ENCODE measurements at places on chromosomes 2 and 18.

GRCh38 chr2:225573603-225574002, 174.1 kb downstream of the NYAP2 start:
- DNase-seq = no peak

DNA sequence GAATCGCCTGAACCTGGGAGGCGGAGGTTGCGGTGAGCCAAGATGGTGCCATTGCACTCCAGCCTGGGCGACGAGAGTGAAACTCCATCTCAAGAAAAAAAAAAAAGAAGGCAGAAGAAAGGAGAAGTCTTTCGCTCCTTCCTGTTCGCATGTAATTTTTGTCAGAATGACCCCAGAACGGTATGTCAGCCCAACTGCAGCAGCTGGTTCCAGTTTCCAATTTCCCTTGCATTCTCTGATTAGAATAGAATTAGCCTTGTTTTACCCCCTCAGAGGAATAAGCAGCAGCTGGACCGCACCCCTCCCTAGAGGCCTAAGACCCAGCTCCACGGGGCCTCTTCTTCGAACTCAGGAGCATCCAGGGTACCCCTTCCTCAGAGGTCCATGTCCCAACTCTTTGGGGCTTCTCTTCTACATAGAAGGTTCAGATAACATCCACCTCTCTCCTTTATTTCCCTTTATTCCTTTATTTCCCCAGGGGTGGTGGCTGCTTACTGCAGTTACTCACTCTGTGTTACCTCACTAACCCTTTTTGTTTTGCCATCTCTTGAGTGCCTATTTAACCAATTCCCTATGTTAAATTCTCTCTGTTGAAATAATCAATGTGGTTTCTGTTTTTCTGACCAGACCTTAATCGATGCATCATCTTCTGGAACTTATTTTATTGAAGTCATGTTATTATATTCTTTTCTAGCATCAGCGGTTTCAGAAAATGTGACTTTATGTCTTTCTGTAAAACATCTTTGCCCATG, 7.2 kb upstream of the PUM2 start:
- no peak for DNase-seq

DNA sequence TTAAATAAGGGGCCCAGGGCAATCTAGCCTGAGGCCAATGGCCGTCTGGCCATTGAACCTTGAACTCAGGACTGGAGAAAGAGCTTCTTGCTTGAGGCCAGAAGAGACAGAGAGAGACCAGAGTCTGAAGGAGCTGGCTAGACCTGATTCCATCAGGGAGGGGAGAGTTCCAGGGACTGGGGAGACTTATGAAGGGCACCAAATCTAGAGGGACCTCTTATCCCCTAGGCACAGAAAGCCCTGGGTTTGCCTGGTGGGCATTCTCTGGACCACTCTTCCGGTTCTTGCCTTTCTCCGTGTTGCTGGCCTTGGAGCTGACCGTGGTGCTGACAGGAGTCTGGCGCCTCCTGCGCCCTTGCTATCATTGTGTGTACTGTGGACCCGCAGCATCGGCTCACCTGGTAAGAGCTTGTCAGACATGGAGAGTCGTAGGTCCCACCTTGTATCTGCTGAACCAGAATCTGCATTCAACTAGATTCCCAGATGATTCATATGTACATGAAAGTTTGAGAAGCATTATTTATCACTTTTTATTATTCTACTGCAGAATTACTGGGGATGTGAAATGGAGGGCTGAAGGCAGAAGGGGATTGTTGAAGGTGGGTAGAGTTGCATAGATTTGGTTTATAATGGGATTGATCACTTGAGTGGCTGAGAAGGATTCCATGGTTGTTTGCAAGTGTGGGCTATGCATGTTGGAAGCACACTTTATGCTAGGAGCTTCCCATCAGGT, 4.3 kb upstream of the TRPM8 start:
- peak; percentile 16 for DNase-seq

- DNase-seq = no peak
Measured at GRCh38 chr2:239881031-239881471, 144.1 kb downstream of the NDUFA10 start.

DNA sequence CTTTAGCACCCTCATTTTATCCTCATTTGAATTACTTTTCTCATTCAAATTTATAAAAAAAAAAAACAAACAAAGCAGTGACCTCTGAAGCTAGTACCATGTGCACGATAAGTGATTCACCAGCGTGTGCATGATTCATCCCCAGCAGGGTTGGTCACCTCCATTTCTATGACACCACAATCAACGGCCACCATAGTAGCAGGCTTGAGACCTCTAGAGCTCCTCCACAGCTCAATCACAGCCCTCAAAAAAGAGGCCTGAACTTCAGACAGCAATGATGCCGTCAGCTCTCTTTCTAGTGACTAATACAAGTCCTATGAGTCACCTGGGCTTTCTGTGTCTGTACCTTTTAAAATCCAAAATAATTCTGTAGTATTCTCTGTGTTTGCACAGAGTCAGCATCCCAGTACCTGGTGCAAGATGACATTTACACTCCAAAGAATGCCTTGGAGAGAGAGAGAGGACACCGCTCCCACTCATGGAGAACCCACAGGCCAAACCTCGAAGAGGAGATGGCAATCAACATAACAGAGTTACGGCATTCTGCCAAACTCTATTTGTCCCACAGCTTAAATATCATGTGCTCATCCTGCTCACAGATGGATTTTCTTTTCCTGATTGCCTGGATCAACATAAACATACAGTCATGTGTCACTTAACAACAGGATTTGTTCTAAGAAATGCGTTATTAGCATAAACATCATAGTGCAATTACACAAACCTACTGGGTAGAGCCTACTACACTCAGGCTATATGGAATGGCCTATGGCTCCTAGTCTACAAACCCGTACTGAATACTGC, 58.7 kb downstream of the L3MBTL4 start:
- no peak for DNase-seq

DNA sequence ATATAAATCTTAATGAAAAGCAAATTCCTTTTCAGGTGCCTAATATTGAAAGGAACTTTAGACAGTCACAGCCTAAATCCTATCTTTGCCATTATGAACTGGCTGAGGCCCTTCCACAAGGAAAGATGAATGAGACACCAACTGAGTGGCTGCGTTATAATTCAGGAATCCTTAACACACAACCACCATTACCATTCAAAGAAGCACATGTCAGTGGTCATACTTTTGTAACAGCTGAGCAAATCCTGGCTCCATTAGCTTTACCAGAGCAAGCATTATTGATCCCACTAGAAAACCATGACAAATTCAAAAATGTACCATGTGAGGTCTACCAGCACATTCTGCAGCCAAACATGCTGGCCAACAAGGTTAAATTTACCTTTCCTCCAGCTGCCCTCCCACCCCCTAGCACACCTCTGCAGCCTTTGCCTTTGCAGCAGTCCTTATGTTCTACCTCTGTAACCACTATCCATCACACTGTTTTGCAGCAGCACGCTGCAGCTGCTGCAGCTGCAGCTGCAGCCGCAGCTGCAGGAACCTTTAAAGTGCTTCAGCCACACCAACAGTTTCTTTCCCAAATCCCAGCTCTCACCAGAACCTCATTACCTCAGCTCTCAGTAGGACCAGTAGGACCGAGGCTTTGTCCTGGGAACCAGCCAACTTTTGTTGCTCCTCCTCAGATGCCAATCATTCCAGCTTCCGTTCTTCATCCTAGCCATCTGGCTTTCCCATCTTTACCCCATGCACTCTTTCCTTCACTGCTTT, 340.1 kb downstream of the ZNF804A start:
- DNase-seq = no peak

DNA sequence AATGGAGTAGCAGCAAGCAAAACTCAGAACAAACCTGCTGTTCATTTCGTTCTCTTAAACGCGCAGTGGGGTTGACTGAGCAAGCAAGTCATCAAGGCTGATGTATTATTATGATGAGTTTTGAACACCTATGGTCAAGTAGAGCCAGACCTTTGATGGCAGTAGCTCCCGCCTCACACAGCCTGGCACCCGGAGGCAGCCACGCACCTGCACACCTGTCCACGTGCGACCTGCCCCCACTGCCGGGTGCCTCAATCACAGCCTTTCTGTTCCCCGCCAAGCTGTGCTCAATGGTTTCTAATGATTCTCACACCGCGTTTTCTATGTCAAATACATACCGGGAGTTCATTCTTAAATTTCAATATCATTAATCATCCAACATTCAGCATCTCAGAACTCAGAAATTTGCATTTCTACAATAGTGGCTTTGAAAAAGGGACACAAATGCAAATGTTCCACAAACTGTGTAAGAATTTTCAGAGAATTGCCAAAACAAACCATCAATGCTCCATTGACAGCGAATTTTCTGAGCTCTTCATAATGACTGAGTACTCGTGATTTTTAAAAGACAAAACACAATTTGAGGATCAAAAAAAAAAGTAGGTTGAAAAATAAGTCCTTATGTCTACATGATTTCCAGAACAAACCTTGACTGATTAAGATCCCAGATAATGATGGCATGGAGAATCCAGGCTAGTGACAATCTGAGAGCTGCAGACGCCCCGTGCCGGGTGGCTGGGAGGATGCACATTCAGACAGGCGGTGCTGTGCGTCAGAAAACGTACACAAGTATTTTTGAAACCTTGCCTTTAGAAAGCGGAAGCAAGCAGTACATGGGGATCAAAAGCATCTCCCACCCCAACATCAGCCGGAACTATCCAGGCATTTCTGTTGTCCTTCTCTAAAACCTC, 56.6 kb downstream of the HDAC4 start:
- no peak for DNase-seq

DNA sequence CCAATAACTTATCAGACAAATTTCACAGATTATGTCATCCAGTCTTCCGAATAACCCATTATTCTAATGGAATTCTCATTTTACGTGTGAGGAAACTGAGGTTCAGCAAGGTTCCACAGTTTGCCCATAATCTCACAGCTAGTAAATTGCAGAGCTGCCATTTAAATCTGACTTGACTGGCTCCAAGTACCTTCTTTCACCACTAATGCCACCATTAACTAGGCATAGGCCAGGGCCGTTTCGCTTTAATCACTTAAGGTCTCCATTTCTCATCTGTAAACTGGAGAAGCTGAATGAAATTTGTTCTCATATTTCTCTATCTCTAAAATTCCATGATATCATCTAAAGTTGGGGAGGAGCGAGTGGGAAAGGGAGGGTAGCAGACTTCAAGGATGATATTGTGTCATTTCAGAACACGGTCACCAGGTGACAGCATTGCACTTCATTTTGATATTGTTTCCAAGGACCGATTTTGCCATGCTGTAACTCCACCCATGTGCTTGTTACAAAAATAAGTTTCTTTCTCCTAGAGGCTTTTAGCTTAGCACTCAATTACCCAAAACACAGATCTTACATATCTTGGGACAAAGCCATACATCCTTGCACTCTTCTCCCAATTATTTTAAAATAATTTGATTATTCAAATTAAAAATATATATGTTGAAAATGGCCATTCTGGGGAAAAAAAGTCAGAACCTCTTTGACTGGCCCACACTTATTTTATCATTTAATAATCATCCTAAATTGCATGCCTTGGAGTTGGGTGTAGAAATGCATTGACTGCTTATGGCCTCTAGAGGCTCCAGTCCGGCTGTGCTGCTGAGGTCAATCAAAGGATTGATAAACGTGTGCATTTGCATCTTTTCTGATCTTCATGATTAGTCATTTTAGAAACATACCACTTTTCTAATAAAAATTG, 123.8 kb downstream of the AKAIN1 start:
- no peak for DNase-seq

DNA sequence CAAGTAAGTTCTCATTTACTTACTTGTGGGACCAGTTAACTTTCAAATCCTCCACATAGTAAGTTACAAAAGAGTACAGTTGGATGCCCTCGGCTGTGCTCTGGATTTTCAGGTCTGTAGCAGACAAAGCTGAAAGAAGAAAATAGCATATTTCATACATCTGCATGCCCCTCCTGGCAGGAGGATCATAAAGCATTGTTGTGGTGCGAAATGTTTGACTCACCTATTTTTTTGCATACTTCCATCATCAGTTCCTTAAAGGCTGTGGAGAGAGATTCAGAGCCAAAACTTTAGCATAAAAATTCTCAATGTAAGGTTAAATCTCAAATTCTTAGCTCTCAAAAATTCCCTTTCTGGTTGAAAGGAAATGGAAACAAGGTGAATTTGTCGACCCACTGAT, 70.8 kb upstream of the LPIN2 start:
- DNase-seq = no peak

- DNase-seq = no peak
Measured at GRCh38 chr18:55907453-55908175, 319.6 kb upstream of the TCF4 start.

DNA sequence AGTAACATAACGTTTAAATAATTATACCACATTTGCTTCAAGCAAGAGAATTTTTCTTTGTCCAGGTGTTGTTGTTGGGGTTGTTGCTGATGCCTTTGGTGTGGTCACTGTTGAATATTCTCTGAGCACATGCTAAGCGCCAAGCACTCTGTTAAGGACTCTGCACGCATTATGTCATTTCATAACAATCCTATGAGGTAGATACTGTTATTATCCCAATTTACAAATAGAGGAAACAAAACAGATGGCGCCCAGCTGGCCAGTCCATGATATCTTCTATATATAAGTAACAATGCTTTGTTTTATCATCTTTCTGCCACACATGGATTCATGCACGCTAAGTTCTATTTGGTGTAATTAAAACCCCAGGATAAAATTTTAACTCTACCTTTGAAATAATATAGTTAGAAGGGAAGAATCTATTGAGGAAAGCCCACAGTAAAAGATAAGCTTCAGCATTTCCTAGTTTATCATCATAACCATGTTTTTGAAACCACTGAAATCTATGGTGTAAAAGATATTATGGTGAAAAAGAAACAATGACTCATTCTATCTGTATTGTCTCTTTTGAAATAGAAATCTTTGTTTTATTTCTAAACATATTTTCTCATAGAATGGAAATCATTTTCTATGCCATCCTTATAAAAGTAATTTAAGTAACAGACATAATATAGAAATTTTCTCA, 199.7 kb downstream of the PID1 start:
- no peak for DNase-seq

DNA sequence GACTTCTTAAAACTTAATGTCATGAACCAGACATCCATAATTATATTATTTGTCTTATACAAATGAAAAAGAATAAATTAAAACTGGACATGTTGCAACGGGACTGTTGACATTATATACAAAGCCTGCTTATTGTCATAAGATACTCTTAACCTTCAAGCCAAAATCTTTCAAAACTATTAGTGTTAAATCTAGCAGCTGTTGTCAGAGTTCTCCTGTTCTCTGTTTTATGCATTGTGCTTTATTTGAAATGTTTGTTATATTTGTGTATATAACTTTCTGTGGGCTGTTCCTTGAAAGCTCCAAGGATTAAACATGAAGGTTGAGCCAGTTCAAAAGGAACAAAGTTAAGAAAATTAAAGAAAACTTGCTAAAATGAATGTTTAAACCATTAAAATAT, 335.5 kb upstream of the NT5C1B start:
- DNase-seq = no peak

- no peak for DNase-seq
Measured at GRCh38 chr18:61340148-61340547, 6.9 kb downstream of the CDH20 start.
